ENCODE measurements at places on chromosomes 3 and 15. TPM values are rescaled to one million over a fixed set of nuclear protein-coding genes. Genes with fewer than 3 reads are reported as not detected.

Gene MYRIP
- 0.89 TPM for polyA plus RNA-seq

- no peak overlapping the region for H3K4me3 ChIP-seq
- DNase-seq, result no peak
- no peaks in the 10 kb centered on the region for H3K36me3 ChIP-seq
- H3K27ac ChIP-seq, result no peak overlapping the region
- H3K27me3 ChIP-seq, result no peaks in the 10 kb centered on the region
Observed at GRCh38 chr15:93043621-93044300, 45.2 kb downstream of the RGMA start.

- H3K4me3 ChIP-seq, result no peak overlapping the region
- no peak for DNase-seq
- H3K4me1 ChIP-seq, result no peaks in the 10 kb centered on the region
- no peaks in the 10 kb centered on the region for H3K27me3 ChIP-seq
- H3K27ac ChIP-seq, result no peak overlapping the region
Observed at GRCh38 chr15:100832149-100832942, 47.3 kb upstream of the ALDH1A3 start.

GRCh38 chr3:69867941-69868505 lies 128.8 kb downstream of the MITF start:
- no peaks in the 10 kb centered on the region for H3K27me3 ChIP-seq
- no peak overlapping the region for H3K27ac ChIP-seq
- no peak overlapping the region for H3K4me3 ChIP-seq
- peaks cover 2% of the 10 kb centered on the region for H3K4me1 ChIP-seq
- no peaks in the 10 kb centered on the region for H3K36me3 ChIP-seq

DNA sequence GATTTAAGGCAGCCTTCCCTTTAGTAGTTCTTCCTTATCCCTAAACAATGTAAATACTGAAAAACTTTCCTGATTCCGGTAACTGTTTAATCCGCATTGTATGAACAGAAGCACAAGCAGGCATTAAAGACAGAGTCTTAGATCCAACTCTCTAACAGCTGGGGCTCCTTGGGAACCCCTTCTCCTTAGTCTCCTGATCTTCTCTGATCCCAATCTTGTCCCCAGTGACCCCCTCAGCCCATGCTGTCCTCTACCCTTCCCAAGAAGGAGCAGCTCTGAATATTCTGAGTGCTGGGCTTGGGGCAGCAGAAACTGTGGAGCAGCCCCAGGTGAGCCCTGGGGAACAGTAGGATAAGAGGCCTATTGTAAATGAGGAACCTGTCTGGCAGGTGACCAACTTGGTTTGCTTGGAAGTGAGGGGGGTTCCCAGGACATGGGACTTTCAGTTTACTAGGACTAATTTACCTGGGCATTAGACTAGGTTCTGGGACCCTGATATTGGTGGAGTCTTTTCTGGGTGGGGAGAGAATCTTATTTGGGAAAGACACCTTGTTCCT lies 13.0 kb upstream of the SLC30A4 start:
- no peak for DNase-seq
- H3K4me3 ChIP-seq, result no peak overlapping the region
- H3K36me3 ChIP-seq, result no peaks in the 10 kb centered on the region
- H3K4me1 ChIP-seq, result no peaks in the 10 kb centered on the region
- H3K27me3 ChIP-seq, result no peaks in the 10 kb centered on the region

Gene CYP8B1
- polyA plus RNA-seq, result not detected

- H3K36me3 ChIP-seq, result no peaks in the 10 kb centered on the region
- H3K4me3 ChIP-seq, result no peak overlapping the region
- no peak for DNase-seq
- no peaks in the 10 kb centered on the region for H3K27me3 ChIP-seq
- H3K4me1 ChIP-seq, result no peaks in the 10 kb centered on the region
Observed at GRCh38 chr15:39761006-39761405, 21.6 kb downstream of the FSIP1 start.

Gene SAMD7
- polyA plus RNA-seq, result not detected
